Fibroblast of skin of right quadriceps (primary cell): ENCODE measurements at places on chromosomes 11 and 22.

DNA sequence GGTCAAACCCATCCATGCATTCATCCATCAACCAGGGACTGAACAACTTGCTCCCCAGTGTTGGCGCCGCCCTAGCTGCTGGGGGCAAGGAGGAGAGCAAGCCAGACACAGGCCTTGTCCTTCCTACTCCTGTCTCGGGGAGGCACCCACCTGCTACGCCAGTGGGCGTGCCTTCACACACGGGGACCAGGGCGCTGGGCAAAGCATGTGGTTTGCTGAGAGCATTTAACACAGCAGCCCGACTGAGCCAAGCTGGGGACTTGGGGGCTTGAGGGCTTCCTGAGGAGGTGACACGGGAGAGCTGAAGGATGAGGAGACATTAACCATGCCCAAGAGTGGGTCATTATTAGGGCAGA lies 30.6 kb downstream of the CACNA1I start:
- DNase-seq = no peak

GRCh38 chr11:77351281-77351886 lies 49.9 kb upstream of the GDPD4 start:
- no peak for DNase-seq

- DNase-seq = peak; percentile 95
Observed at GRCh38 chr11:1772270-1773130, 8.8 kb upstream of the CTSD start.

DNA sequence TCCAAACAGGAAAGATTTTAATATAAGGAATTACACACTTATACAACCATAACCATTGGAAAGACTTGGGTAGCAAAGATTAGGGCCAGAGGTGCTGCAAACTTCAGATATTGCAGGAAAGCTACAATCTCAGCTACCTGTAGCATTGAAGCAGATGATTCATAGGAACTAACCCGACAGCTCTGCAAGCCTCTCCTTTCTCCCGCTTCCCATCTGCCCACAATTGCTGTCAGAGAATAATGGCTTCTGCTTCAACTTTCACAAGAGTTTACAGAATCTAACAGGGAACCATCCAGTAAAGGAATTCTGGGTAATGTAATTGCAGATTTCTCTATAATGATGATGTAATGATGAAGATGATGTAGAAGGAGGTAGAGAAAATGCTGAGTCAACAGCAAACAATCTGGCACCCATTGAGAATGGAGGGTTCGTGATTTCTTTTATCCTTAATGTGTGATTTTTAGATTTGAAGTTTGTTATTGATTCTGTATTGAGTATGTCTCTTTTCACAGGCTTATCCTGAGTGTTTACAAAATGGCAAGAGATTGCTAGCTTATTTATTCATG lies 70.8 kb upstream of the USP47 start:
- no peak for DNase-seq

GRCh38 chr22:40544758-40545157 lies 91.8 kb downstream of the MRTFA start:
- DNase-seq = no peak

- DNase-seq = no peak
Observed at GRCh38 chr11:2588809-2589537, 110.8 kb downstream of the KCNQ1OT1 start.

DNA sequence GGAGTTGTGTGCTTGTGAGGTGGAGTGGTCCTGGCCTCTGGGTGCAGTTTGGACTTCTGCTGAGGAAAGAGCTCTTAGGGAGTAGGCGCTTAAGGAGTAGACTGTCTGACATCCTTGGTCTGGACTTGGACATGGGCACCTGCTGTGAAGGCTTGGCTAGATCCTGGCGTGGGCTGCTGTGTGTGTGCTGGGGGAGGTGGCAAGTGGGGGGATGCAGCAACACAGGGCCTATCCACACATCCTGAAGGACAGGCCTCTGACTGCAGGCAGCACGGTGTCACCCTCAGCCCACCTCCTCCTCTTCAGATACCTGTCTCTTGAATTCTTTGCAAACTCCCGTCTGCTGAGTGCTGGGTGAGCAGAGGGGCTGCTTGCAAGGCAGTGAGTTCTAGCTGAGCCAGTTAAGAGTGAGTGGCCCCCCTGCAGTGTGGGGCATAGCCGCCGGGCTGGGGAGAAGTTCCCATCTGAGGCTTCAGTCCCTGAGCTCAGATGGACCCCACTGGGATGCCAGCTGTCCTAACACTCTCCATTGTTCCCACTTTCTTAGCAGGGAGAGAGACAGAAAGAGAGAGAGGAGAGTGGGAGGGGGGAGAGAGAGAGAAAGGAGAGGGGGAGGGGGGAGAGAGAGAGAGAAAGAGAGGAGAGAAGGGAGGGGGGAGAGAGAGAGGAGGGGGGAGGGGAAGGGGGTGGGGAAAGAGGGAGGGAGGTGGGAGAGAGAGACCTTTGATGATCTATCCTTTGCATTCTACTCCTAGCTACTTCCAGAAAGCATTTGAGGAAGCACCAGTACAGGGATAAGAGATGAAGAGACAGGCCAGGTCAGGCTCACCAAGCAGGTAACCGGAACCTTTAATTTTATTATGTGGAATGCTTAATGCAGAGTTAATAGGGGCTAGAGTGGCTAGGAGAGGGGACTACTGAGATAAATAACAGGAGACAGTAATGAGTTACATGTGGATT lies 12.6 kb downstream of the SOX10 start:
- DNase-seq = no peak

DNA sequence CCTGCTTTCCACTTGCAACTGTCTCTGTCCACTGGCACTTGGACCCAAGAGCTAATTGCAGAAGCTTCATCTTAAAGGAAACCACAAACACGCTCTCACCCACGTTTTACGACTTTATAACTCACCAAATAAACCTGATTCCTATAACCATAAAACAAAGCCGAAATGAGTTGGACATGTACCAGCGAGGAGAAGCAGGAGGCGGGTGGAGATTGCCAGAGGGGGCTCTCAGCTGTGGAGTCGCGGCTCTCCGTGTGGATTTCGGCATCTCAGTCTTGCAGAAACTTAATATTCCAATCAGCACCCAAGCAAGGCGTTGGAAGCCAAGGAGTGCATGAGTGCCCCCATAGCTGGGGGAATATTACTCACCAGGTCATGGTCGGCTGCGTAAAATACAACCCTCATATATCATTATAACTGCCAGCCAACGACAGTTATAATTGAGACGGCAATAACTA lies 483.6 kb downstream of the MN1 start:
- DNase-seq = peak; percentile 93

DNA sequence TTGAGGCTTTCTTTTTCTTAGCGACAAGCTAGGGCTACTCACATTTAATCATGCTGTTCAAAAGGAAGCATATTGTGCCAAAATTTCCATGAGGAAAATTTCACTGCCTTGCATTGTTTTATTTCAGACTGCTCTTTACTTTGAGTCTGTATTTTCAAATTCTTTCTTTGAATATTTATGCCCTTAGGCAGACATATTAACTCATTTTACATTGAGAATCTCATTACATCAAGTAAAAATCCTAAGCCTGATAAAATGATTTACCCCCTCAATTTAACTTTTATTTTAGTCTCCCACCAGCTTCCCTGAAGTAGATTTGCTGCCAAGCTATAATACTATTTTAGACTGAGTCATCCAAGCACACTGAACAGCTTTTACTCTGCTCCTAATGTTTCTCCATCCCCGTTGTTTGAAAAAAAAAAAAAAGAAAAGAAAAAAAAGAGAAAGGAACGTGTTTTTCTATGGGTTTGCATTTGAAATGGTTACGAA lies 189.3 kb upstream of the MTMR2 start:
- DNase-seq = peak; percentile 77

GRCh38 chr11:47569646-47570045 lies 4.2 kb downstream of the PTPMT1 start:
- no peak for DNase-seq

- DNase-seq = peak; percentile 75
Observed at GRCh38 chr11:128745311-128746136, 51.7 kb downstream of the FLI1 start.

GRCh38 chr11:72123117-72123653 lies 10.7 kb upstream of the ANAPC15 start:
- no peak for DNase-seq

GRCh38 chr11:115501893-115502589 lies 2.2 kb downstream of the CADM1 start:
- DNase-seq = no peak

DNA sequence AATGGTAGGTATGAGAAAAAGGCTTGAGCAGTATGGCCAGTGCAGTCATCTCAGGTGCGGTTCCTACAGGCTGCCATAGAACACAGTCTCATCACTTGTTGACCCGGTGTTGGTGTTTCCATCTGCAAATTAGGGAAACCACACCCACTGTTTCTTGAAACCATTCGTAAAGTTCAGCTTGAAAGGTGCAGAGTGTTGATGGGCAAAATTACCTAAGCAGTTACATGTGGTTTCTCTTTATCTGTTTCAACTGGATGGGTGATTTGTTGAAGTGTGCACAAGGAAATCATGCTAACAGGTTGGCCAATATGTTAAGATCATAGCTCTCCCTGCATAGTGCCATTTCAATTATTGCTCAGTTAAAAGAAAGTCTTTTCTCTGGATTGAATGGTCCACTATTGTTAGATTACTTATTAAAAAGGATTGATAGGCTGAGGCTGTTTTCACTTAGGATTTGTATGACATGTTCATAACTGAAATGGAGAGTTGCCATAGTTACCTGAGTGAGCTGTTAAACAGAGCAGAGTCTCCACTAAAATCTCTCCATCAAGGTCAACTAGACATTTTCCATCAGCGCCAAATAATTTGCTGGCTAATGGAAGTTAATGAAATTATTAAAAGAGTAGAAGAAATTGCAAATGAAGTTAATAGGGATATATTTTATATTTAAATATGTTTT lies 203.1 kb upstream of the MTMR2 start:
- no peak for DNase-seq

DNA sequence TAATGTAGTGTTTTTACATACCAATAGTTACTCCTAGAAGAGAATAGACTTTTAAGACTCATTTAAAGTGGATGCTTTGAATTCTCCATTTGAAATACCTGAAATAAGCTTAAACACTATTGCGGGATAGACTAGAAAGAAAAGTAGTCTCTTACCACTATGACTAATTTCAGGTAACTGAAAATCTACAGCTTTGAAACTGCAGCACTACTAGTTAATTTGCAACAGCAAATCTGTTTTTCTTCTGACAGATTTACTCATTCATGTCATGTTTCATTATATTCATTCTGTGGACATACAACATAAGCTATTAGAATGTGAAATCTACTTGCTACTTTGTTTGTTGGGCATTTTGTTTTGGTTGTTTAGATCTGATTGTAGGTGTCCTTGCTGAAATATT lies 153.6 kb downstream of the MAML2 start:
- DNase-seq = no peak

- DNase-seq = peak; percentile 66
Observed at GRCh38 chr11:88179141-88179540, 3.9 kb upstream of the RAB38 start.

GRCh38 chr11:67213178-67213621 lies 53.1 kb upstream of the GRK2 start:
- DNase-seq = no peak

DNA sequence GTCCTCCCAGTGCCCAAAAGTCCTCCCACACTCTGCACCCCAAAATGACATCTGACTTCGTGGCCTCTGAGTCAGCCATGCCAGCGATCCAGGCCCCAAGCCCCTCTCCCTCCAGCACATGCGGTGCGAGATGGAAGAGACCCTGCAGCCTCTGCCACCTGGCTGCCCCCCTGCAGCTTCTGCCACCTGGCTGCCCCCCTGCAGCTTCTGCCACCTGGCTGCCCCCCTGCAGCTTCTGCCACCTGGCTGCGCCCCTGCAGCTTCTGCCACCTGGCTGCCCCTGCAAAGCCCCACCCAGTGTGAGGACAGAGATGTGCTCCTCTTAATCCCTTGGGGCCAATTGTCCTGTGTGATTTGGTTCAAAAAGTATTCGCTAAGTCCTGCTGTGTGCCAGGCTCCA lies 68.0 kb downstream of the WNT7B start:
- no peak for DNase-seq

DNA sequence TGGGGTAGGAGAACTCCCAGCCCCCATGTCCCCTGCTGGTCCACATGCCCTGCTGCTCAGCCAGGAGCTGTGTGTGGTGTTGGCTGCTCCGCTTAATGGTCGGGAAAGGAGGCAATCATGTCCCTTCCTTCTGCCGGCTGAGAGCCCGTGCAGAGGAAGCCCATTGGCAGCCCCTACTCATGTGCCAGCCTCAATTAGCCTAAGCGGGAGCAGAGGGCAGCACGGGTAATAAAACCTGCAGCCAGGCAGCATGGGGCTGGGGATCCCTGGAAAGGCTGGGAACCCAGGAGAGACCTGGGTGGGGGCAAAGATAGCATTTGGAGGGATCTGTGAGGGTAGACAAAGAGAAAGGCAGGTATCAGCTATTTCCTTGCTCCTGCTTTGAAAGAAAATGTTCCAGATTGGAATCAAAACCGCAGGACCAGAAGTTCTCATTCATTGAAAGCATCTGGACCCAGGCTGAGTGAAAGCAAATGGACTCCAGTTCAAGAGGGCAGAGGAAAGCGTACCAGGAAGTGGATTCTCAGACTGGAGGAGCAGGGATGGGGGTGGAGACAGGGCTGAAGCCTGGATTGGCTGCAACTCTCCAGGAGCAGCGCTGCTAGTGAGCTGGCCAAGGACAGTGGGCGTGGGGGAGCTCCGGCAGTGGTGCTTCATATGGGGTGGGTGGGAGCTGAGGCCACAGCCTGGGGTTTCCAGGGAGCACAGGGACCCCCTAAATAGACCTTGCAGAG lies 103.4 kb upstream of the NECTIN1 start:
- peak; percentile 57 for DNase-seq

DNA sequence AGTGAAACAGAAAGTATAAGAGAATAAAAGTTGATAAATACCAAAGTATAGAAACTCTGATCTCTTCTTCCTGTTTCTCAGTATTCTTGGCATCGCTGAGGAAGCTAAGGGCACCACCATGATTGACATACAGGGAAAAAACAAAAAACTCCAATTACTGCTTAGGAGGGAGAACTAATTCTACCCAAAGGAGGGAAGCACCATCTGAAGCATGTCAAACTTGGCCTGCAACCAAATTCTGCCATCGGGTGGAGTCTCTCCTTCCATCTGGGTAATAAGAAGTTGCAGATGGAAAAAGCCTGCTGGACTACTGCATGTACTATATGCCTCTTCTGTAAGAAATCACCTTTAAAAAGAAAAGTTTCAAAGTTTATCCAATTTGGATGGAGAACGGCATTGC lies 30.5 kb upstream of the PPP2R1B start:
- no peak for DNase-seq

DNA sequence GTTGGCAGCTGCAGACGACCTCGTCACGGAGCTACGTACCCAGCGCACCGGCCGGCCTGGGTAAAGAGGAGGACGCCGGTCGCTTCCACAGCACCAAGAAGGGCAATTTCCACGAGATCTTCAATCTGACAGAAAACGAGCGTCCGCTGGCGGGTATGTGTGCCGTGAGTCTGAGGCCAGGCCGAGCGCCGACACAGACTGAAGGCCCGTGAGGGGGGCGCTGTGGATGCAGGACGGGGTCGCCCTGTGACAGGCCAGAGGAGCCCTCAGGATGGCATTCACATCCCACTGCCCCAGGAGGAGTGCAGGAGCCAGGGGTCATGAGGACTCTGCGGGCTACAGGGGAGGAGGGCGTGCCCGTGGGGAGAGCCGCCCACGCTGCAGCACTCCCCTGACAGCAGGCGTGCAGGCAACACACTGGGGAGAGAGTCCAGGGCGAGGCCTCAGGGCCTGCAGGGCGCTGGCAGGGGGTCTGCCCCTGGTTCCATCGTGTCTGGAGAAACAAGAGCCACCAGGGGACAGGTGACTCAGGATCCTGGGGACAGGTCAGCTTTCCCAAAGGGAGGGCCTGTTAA lies 53.6 kb downstream of the GRAMD4 start:
- DNase-seq = no peak
